Foreskin keratinocyte (primary cell): ENCODE measurements at places on chromosomes 11 and 22. TPM values are rescaled to one million over a fixed set of nuclear protein-coding genes. Genes with fewer than 3 reads are reported as not detected.

GRCh38 chr22:26579331-26579886 lies 10.5 kb downstream of the TPST2 start:
- DNase-seq: no peak

Gene DNAJB7
- not detected in 2 replicates for total RNA-seq

Gene CKAP5
- 89.5 and 110 TPM in 2 replicates for total RNA-seq

DNA sequence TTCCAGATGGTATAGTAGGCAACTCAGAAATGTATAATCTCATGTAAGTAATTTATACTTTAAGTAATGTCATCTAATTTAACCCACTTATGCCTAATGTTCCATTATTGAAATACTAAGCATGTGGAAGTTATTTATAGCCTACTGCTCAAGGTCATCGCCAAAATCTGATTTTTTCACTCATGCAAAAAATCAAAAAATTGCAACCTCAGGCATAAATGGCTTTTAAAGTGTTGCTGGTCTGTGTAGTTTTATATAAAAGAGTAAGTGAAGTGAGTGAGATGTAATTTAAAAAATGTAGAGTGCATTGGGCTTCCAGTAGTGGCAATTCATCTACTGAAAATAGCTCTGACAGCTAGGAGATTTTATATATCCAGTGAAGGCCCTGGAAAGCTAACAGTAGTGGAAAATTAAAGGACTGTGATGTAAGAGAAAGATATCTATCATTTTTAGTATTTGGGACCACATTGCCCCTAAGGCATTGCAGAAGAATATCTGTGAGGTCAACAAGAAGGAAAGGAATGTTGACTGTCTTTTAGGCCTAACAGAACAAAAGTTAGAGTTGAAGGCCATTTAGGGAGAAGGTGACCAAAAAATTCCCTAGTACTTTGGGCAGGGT lies 624.5 kb upstream of the CHORDC1 start:
- DNase-seq: no peak

- DNase-seq: peak; percentile 49
These were observed 63.6 kb upstream of the EP300 start for GRCh38 chr22:41028841-41029240.

GRCh38 chr11:111550258-111550657 lies 9.7 kb downstream of the LAYN start:
- no peak for DNase-seq
